ENCODE measurements at places on chromosomes 3 and 15.
A peak's percentile ranks its signal among the peaks of the same experiment; 100 is the strongest.

- no peak for DNase-seq
These were observed 5.8 kb downstream of the ITGA11 start for GRCh38 chr15:68426116-68426515.

DNA sequence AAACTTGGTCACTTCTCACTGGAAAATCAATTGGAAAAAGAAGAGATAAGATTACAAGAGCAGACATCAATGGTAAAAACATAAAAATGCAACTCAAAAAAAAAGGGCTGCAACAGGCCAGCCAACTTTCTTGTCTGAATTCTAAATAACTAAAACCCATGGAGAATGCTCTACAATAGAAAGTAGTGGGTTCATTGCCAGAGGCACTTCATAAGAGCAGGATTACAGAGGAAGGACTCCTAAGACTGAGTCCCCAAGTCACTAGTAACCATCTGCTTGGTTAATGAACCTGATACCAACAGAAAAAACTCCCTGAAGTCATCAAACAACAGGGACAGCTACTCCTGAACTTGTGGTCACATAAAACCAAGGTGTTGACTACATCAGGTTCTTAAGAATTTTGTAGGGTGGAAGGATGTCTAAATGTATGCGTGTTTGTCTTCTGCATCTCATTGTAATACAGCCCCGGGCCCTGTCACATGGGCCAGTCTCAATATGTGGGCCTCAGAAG is 148.6 kb downstream of the IMPG2 start:
- no peak for DNase-seq

- DNase-seq: no peak
These were observed 152.7 kb downstream of the CD47 start for GRCh38 chr3:107938143-107938542.

DNA sequence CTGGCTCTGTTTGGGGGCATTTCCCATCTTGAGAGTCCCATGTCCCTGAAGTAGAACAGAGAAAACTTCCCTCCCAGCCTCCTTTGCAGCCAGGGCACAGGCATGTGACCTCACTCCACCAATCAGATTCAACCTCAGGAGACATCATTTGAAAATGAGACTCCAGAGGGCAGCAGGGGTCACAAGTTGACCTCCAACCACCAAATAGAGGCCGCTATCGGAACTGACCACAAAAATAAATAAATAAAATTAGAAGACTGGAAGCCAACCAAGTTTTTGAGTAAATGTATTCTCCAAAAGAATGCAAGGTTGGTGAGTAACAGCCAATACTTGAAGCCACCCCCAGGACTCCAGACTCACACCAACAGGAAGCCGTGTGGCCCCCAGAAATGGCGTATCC is 106.5 kb downstream of the CHSY1 start:
- DNase-seq: no peak

GRCh38 chr3:11306817-11307589 is 34.8 kb downstream of the ATG7 start:
- peak; percentile 39 for DNase-seq

DNA sequence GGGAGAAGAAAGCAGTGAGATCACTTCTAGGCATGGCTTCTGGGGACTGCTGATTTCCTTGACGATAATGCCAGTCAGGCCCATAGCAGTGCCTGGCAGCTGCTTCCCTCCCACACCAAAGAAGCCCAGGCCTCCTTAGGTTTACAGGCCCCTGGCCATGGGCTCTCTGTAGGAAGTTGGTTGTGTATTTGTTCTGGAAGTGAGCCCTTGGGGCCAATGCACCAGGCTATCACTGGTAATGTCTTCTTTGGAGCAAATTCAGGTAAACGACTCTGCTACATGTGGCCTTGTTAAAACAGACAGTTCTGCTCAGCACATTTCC is 89.3 kb downstream of the CCNL1 start:
- no peak for DNase-seq

- DNase-seq: no peak
These were observed 8.5 kb downstream of the RAB11A start for GRCh38 chr15:65877749-65878148.
